ENCODE measurements at places on chromosomes 16 and 17.

DNA sequence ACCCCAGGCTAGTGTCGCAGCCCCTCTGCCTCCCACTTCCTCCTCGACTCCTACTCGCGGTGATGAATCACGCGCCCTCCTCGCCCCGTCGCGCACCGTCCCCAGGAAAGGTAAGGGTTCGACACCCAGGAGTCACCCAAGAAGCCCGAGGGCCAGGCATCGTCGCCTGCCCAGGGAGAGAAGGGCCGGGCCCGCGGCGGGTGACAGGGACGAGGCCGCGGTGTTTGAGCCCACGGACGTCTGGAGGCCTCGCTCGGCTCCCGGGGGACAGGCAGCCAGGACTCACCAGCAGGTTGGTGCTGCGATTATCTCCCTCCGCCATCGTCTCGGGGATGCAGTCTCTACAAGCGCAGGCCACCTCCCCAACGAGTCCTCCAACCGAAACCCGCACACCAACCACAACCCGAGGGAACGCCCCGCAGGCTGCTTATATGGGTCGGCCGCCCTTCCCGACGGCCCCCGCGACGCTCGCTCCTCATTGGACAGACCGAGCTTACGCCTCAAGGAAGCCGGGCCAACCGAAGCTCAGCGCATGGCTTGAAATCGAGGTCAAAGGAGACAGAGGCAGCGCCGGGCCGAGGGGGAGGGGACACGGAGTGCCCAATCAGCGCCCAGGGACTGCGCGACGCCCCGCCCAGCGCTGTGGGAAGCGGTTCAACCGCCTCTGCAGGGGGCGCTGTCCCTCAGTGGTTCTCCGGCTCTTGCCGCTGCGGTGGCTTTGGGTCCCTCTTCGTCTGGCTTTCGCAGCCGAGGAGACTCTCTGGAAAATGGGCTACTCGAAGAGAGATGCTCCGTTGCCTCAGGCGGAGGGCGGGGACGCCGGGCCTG is at the start of gene ARL6IP1:
ARL6IP1 (minus strand) TSS at position 405 of the 828 bp plus-strand sequence; CDS start at position 322, 83 bp downstream.
- peak; percentile 100 for DNase-seq

DNA sequence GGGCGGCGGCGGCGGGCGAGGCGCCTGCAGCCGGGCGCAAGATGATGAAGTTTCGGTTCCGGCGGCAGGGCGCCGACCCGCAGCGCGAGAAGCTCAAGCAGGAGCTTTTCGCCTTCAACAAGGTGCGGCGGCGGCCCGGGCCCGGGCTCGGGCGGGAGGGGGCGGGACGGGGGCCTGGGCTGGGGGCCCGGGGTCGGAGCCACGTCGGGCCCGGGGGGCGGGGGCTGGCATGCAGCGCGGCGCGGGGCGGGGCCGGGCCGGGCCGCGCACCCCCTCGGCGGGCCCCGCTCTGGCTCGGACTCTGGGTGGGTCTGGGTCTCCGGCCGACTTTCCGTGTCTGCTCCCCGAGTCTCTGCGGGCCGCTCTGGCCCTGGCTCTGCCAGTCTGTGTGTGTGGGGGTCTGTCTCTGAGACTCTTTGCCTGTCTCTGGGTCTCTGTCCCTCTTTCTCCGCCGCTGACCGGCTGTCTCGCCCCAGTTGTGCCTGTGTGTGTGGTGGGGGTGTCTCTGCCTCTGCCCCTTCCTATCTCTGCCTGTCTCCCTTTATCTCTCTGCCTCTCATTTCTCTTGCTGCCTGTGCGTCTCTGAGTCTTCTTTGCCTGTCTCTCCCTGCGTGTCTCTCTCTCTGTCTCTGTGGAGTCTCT is 328 bp downstream of the LLGL1 start:
- DNase-seq = peak; percentile 58

DNA sequence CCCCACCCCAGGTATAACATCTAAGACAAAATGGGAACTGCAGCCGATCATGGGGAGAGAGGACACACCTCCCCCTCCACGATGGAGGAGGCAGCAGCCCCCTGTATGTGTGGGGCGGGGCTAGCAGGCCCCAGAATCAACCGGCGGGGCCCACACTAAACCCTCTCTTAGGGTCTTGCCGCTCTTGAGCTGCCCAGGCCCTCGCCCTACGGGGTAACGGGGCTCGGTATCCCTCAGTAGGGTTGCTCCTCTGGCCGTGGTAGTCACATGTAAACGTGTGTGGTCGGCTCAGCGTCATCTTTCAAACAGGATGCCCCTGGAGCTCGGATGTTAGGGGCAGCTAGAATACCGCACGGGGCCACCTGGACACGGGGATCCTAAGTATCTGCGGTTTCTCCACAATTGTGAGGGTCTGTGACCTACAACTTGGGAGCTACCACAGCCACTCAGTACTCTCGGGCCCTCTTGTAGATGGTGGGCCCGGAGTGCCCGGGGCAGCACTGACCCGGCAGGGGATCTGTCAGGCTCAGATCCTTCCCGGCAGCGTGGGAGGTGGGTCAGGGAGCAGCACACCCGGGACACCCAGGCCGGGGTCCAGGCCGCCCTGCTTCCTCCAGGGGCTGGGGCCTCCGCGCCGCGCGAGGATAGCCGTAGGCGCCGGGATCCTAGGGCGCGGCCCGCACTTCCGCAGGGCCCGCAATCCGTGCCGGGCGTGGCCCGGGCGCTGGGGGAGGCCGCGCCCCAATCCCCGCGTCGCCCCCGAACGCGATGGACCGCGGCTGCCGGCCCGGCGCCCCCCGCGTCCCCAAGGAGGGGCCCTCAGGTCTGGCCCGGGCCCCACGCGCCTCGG is 781 bp downstream of the ARHGDIA start:
- peak; percentile 52 for DNase-seq

DNA sequence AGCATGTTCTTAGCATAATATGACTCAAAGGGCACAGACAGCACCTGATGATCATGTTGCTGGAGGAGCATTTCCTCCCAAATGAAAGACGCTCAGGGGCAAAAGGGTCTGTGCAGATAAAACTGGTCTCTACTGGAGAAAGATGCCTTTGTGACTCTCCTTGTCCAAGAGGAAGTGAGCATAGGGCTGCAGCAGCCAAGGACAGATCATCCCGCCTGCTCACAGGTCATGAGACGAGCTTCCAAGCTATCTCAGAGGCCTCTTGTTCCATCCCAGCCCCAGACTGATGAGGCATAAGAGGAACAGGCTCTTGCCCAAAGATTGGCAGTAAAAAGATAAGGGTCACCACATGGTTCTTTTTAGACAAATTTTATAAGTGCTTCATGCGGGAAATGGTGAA is 141.8 kb downstream of the KATNIP start:
- no peak for DNase-seq

- no peak for DNase-seq
Measured at GRCh38 chr17:59627770-59628171, 8.1 kb downstream of the CLTC start.

- no peak for DNase-seq
Measured at GRCh38 chr17:77329741-77330531, 189.2 kb downstream of the SEC14L1 start.

DNA sequence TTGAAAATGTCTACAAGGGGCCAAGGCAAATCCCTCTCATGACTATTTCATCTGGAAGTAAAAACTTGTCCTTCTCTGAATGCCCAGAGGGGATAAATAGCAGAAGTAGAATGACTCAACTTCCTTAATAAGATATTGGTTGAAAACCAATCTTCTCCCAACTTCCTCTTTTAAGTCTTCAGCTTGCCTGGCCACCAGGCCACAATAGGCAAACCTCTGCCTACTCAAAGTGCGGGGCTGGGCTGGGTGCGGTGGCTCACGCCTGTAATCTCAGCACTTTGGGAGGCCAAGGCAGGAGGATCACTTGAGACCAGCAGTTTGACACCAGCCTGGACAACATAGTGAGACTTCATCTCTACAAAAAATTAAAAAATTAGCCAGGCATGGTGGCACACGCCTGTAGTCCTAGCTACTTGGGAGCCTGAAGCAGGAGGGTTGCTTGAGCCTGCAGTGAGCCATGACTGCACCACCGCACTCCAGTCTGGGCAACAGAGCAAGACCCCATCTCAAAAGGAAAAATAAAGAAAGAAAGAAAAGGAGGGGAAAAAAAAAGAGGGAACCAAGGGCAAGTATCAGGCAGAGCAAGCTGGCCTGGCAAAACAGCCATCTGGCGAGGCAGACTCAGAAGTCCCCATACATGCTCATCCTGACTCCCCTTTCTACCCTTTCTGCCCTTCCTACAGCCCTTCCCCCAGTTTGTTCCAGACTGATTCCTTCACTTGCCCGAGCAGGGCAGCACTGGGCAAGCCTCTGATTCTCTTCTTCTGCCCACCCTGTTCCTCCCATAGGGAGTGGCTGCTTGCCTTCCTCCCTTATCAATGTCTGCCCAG is 20.6 kb downstream of the MAP3K14 start:
- peak; percentile 83 for DNase-seq

DNA sequence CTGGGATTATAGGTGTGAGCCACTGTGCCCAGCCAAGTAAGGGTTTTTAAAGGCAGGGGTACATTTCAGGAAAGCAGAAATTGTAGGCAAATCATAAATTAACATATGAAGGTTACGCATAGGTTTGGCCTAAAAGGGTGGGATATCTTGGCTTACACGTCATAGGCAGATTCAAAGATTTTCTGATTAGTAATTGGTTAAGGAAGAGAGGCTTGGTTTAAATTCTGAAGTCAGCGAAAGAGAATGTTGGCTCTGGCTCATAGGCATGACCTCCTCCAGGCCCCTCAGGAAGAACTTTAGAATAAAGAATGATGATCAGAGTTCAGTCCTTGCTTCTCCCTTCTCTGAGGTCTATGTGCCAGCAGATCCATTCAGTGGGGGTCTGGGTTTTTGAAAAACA is 124.8 kb upstream of the RBBP6 start:
- no peak for DNase-seq

GRCh38 chr17:10549096-10549842 is at the start of gene MYH2:
TSS of gene MYH2 (minus strand) at chr17:10549658. CDS start at chr17:10547920, 1,738 bp downstream.
- no peak for DNase-seq

DNA sequence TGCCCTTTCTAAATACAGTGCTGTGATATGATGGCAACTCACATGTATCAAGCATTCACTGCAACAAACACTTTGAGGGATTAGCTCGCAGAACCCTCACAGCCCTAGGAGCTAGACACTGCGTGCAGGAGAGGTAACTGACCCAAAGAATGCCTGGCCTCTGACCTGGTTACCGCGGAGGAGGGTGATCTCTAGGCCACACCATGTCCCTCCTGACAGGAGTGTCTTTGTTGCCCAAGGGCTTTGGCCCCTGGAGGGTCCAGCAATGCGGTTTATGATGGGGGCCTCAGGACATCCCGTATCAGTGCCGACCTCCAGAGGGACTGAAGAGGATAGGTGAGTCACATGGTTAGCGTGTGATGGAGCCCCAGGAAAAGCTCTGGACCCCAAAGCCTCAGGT is 130.6 kb downstream of the MGAT5B start:
- no peak for DNase-seq

DNA sequence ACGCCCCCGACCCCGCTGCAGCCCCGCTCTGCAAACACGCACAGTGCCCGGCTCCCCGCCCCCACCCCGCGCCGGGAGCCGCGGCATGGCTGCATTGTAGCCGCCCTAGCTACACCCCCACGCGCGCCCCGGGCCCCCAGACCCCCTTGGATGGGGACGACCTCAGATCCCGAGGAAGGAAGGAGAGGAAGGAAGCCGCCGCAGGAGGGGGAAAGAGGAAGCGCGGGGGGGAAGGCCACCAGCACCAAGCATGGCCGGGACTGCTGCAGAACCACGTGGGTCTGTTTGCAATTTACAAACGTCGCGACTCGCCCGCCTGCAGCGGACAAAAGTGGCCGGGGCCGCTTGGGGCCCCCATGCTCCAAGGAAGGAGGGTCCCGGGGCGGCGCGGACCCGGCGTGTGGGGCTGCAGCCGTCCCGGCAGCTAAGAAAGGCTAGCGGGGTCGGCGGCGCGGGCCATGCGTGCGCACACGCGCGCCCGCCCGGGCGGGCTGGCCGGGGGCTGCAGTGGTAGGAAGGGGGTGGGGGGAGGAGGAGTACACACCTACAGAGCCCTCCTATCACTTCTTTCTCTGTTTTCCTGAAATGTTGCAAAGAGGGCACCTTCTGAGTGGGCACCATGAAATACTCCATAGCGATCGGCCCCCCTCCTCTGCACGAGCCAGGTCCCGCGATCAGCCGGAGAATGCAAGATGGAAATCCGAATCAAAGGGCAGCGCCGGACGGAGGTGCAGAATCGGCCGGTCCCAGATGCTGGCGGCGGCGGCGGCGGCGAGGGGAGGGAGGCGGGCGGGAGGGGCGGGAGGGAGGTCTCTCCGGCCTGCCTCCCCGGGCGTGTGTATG is 488 bp downstream of the TFAP4 start:
- peak; percentile 70 for DNase-seq

DNA sequence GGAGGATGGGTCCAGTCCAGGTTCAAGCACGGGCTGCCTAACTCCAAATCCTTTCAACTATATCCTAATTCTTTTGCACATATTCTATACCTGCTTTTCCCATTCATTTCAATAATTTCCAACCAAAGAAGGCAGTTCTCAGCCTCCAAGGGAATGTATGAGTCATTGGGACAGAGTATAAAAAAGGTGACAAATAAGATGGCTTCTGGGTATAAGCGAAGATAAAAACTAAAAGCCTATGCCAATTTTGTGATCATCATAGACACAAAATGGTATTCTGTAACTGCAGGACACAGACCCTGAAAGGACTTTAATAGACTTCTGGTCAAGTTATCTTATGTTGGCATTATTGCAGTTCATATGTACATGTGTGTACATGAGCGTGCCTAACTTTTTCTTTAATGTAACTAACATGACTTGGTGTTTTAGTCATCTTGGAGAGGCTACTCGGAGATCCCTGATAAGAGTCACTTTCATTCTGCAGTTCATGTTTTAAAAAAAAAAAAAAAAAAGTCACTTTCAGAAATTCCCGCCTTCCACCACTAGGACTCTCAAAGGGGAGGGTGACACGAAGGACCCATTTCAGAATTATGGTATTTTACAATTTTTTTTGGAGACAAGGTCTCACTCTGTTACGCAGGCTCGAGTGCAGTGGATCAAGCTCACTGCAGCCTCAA is 17.3 kb downstream of the COG1 start:
- peak; percentile 79 for DNase-seq

DNA sequence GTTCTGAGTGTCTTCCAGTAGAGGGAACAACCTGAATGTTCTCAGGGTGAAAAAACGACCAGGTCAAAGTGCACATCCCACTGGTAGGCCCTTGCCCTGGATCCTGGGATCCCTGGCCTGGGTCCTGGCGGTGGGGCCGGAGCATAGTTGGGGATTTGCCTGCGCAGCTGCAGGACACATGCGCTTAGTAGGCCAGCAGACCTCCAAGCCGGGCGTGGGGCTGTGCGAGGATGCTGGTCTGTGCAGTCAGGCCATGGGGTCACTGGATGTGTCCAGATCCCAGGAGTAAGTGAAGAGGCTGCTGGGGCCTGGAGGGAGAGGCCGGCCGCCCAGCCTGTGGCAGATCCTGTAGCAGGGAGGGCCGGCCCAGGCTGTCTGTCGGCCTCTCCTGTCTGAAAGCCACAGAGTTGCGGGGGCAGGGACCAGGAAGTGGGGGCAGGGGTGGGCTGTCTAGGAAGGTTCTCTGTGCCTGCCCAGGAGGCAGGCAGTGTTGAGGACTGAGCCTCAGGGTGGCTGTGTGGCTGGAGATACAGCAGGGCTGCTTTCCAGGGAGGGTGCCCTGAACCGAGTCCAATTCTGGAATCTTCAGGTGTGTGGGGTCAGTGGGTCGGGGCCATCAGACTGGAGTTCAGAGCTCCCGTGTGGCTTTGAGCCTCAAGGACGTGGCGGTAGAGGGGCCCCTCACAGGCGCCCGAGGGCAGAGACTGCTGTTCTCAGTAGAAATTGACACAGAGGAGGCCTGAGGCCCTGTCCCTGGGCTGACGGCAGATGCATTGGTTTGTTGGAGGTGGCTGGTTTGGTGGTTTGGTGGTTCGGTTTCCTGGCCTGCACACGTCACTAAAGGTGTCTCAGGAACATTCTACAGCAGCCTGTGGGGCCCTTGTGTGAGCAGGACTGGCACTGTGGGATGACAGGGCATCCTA is 17.2 kb upstream of the NUDT16L1 start:
- peak; percentile 62 for DNase-seq

All from hematopoietic multipotent progenitor cell treated with erythropoietin and hydrocortisone succinate and interleukin-3 and kit ligand, for 6 days (in vitro differentiated cells).